ENCODE measurements at places on chromosomes 7 and 10.

DNA sequence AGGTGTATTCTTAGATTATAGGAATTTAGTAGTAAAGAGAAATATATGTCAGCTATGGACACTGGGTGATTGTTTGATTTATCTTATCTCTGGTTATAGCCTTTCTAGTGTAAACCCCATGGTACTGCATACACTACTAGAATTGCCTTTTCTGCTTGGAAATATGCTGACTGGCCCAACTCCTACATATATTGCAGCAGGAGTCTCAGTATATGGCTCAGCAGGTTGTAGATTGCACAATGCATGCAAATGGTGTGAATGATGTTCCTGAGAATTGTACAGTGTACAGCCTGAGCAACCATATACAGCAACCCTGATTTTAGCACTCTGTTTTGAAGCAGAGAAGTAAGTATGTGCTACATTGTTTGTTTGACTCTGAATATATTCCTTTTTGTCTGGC is 153.4 kb upstream of the NPY start:
- no peak for DNase-seq

GRCh38 chr10:26983156-26983555 is 117.1 kb downstream of the ANKRD26 start:
- DNase-seq, result no peak

- DNase-seq, result no peak
Measured at GRCh38 chr10:90437452-90437851, 420.4 kb downstream of the HTR7 start.

- DNase-seq, result no peak
Measured at GRCh38 chr10:77833225-77833624, 93.3 kb downstream of the DLG5 start.

DNA sequence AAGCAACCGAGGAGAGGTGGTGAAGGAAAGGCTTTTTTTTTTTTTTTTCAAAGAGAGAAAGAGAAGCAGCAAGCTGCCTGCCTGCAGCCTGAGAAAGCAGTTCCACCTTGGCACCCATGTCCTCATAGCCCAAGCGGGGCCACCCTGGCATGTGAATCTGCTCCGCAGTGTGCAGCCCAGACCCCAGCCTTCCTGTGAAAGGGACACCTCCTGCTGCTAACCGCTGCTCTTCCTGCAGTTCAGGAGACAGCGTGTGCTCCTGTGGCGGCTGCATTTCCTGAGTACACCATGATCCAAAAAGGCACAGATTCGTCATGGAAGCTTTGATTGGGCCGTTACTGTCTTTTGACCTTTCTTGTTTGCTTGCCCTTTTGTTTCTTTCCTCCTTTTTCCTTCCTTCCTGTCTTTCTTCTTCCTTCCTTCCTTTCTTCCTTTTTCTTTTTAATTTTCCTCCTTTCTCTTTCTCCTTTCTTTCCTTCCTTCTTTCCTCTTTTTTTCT is 38.1 kb downstream of the IKZF1 start:
- DNase-seq, result peak; percentile 71

- no peak for DNase-seq
Measured at GRCh38 chr7:3232228-3232627, 68.8 kb upstream of the SDK1 start.

- no peak for DNase-seq
Measured at GRCh38 chr7:130944997-130945396, 211.0 kb upstream of the KLF14 start.

GRCh38 chr7:80428161-80429054 is 83.5 kb downstream of the GNAT3 start:
- DNase-seq, result peak; percentile 1

DNA sequence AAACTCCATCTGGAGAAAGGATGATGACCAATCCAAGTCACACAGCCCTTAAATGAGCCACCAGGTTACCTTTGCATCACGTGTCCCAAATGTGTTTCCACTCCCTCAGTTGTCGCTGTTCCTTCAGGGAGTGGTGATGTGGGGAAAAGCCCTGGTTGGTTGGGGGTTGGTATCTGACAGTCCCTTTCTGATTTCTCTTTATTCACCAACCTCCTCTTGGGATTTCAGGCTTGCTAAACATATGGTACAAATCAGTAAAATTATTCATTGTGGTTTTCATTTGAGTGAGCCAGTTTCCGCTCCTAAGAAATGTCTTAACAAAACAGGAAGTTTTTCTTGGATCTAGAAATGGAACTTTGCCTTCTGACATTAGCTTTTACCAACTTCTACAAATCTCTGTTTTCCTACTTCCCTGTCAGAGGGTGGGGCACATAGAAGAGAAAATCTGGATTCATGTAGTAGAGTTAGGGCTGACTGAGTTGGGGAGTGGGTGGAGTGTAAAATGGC is 40.0 kb upstream of the KMT2E start:
- no peak for DNase-seq

- no peak for DNase-seq
Measured at GRCh38 chr10:52040486-52040885, 273.6 kb upstream of the DKK1 start.

DNA sequence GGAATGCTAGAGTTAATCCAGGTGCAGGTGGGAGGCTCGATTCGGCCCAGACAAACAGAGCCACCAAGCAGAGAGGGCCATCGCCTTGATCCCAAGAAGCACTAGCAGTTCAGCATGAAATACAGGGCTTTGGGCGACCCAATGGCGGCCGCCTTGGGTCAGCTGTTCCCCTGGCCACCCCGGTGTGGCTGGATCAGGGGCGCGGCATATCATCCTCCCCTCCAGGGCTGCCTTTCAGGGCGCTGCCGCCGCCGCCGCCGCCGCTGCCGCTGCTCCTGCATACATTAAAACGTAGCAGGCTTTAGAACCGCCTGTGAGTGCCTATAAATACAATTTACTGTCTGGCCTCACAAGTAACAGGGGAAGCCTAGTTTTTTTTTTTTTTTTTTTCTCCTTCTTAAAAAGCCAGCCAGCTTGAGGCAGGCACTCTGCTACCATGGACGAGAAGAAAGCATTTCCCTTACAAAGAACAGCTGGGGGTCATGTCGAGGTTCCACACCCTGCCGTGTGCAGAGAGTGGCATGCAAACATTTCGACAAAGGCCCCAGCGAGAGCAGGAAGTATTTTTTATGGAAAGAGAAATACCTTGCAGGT is 57.7 kb upstream of the EFCAB10 start:
- no peak for DNase-seq

- DNase-seq, result no peak
Measured at GRCh38 chr10:71435571-71436267, 39.0 kb downstream of the CDH23 start.

- no peak for DNase-seq
Measured at GRCh38 chr10:29297678-29298077, 8.8 kb downstream of the LYZL1 start.

GRCh38 chr10:113515161-113515560 is 37.7 kb upstream of the HABP2 start:
- DNase-seq, result no peak

DNA sequence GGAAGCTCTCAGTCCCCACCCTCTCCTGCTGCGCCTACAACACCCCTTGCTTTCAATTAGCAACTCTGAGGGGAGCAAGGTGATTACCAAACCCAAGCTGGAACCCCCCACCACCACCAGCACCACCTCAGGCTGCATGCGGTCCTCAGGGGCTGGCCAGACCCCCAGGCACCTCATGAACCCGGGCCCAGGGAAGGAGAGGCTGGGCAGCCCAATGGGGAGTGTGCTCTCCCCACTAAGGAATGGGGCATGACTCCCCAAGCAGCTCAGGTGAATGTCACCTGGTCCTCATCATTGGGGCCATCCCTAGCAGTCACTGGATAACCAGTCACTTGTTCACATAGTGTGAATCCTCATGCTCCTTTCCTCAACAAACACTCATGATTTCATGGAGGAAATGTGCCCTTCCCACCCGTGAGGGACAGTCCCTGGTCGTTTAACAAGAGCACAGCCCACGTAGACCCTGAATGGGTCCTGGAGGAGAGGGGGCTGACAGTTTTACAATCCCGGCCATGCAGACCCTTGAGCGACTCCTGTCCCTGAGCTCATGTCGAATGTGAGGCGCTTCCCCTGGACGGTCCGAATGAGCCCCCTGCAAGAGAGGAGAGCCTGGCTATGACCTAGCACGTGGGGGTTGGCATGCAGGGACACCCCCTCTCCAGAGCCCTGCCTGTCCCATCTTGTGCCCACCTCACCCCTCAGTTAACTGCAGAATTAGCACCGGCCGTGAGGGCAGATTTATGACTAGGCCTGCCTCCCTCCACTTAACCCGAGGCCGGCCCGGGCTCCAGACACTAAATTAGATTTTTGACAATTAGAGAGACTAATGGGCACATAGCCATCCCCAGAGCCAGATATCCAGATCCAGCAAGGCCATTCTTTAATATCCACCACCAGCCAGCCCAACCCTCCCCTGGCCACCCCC is 29.1 kb downstream of the POLL start:
- DNase-seq, result no peak

DNA sequence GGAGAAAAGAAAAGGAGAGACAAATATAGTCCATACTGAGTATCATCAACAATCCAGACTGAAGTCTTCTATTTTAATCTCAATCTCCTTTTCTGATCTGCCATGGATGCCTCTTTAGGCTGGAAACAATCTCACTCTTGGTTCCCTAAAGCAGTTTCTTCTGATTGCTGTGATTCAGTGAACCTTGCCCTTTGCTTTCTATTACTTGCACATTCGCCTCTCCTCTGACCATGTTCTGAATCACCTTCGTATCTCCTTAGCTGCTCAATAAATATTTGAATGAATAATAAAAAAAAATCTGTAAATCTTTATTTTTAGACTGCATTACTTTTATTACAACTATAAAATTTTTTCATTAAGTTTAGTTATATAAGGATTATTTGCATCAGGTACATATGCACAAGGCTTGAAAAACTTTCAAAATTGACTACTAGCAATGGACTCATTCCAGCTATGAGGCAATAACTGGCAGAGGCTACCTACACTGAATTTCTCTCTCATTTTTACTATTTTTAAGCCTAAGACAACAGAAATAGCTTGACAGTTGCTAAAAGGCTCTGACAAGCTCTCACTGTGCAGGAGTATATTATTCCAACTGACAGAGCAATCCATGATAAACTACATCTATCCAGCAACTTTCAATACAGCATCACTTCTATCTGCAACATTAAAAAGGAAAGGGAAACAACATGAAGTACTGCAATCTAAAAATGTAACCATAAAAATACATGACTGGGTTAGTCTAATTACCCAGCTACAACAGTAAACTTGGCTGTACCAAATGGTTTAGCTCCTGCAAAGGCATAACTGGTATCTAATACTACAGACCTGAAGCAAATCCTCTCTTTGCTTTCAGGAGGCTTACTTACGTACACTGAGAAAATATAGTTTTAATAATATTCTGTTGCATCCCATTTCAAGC is 25.6 kb downstream of the TM9SF3 start:
- no peak for DNase-seq

GRCh38 chr7:18019555-18019954 is 8.1 kb downstream of the PRPS1L1 start:
- DNase-seq, result no peak

DNA sequence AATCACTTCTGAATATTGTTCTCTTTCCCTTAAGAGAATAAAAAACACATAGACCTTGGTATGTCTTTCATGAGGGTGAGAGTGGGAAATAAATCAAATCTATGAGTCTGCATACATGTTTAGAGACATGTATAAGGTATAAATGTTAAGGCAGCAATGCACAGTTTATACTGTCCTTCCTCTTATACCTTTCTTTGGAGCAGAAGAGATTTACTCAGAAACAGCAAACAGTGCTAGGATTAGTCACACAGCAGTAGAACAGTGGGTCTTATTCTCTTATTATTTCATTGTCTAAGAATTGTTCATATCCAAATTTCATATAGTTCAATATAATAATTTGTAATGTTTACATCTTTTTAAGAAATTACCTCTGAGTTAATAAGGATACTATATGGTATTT is 126.7 kb upstream of the TMEM196 start:
- no peak for DNase-seq

DNA sequence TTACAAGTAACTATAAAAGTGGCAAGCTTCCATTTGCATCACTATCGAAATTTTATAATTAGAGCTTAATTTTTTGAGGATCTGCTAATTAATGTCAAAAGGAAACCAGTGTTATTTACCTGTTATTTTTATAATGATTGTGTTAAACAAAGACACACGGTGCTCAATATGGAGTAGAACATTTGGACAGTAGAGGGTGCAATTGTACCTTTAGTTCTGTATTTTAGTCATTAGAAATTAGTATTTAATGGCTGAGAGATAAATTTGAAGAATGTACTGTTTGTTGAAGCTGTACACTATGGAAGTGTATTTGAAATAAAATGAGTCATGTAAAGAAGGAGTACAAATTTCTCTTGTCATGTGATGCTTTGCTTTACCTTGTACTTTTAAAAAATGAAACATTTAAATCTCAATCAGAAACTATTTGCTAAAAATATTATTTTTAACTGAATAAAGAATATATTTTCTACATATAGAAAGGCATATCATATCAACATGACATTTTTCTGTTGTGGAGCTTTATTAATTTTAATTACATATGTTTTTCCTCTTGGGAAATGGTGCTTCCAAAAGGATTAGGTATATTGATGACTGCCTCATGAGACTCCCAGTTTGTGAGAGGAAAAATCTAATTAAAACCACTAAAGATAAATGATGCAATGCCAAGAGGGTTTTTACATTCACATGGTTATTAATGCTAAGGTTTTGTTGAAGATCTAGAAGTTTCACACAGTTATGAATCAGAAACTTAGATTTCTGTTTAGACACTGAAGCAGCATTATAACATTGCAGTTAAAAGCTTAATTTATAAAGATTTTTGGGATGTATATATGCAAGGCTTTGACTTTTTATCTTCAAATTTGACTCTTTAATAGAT is 10.4 kb upstream of the PRKG1 start:
- no peak for DNase-seq

DNA sequence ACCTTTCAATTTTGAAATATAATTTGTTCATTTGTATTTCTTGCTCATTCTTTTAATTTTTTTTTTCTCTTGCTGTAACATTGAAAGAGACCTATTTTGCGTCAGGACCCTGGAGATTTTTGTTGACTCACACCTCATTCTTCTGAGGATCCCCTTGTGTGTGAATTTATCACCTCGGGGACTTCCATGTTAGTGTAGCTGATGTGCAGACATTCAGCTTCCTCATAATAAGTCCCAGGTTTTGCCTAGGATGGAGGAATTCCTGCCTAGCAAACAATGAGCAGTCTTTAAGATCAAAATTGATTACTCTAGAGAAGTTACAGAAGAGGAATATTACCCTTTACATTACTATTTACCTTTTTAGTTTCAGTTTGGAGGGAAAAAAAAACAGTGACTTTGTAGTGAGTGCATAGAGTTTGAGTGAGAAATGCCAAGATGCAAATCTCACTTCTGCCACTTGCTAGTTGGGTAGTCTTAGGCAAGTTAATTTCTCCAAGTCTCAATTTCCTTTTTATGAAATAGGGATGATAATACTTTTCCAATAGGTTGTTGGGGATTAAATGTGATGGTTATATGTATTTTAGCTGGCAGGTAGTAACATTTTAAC is 14.3 kb downstream of the TES start:
- DNase-seq, result no peak

GRCh38 chr10:92573091-92573797 is 649 bp downstream of the IDE start:
- no peak for DNase-seq

All from activated CD4-positive, alpha-beta T cell treated with anti-CD3 and anti-CD28 coated beads, Interleukin-2, Interleukin-4, amounts not matched to agents 100 ng/mL and 50 ng/mL, durations not matched to agents 16 hours and 8 hours (primary cell).